ENCODE measurements at places on chromosomes 3 and 15.

- DNase-seq = peak; percentile 36
Measured at GRCh38 chr3:124886168-124887056, 753 bp downstream of the ITGB5 start.

GRCh38 chr15:80437334-80437891 is 33.2 kb downstream of the ARNT2 start:
- no peak for DNase-seq

DNA sequence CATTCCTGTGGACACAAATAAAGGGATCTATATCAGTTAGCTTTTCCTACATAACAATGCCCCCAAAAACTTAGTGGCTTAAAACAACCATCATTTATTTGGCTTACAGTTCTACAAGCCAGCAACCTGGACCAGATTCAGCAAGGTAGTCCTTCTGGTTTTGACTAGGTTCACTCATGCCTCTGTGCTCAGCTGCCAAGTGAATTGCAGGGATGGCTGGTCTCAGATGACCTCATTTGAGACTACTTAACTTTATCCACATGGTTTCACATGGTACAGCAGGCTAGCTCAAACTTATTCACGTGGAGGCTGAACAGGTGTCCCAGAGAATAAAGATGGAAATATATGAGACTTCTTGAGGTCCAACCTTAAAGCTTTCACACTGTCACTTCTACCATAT is 119.3 kb upstream of the BFSP2 start:
- DNase-seq = no peak

GRCh38 chr3:10777627-10778026 is 38.4 kb upstream of the SLC6A11 start:
- DNase-seq = no peak

DNA sequence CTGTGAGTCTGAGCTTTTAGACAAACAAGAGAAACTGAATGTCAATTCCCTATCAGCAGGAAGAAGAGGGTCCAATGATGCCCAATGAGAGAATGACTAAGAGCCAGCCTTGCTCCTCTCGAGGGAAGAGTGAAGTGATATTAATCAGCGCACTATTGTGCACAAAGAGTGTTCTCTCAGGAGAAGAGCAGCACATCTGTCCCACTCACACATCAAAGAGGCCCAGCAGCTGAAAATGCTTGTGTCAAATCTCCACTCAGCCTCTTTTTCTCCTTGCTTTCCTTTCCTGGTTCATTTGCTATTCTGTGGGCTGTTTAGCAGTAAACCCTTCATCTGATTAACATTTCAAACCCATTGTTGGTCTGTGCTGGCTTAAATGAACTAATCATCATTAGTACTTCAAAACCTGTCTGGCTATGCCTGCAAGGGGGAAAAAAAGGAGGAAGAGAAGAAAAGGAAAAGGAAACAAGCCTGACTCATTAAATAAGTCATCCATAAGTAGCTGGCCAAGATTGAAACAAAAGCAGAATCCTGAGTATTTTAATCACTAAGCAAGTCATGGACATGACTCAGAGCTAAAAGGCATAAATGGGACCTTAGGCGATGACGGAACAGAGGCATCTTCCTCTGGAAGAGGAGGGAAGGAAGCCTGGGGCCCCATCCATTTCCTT is 912.7 kb downstream of the TUSC7 start:
- DNase-seq = no peak

DNA sequence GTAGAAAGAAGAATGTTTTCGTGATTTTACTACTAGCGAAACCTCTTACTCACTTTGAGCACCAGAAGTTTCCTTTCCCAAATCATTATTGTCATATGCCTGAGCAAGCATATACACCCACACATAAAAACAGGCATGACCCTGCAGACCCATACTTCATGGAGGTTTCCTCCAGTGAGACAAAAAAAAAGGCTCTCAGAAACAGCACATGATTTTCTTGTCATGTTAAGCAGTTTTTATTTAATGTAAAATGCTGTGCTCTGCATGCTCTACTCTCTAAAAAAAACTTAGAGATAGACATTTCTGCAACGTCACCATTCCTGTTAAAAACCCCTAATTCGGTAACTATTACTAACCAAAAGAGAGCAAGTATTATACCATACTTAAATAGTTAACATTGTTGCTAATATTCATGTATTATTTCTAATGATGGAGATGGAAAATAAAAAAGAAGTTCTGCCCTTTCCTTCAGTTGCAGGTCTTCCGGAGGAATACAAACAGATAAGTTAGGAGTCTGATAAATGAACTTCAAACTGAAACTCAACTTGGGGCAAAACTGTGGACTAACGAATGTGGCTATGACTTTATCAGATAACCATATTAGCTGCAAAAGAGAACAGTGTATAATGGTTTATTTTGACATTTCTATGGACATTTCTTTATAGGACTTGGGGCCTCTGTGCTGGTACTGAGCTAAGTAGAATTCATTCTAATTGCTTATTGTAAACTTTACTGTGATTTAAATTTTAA is 15.9 kb downstream of the CD200R1 start:
- DNase-seq = no peak

DNA sequence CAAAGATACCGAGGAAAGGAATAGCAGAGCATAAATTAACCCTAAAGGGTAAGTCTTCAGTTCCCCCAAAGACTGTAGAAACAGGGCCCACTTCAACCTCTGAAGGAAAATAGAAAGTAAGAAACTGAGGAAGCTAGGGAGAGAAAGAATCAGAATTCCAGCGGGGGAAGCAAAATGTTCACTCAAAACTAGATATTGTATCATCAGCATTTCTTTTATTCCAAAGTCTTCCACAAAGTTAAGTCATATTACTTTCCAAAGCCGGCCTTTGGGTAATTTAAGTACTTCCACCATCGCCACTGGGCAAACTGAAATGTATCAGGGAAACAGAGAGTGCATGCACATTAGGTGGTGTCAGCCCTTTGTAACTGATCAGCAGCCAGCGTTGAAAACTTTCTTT is 88.3 kb downstream of the RSL24D1 start:
- DNase-seq = no peak

- no peak for DNase-seq
Measured at GRCh38 chr3:49164983-49165720, 979 bp downstream of the CCDC71 start.

DNA sequence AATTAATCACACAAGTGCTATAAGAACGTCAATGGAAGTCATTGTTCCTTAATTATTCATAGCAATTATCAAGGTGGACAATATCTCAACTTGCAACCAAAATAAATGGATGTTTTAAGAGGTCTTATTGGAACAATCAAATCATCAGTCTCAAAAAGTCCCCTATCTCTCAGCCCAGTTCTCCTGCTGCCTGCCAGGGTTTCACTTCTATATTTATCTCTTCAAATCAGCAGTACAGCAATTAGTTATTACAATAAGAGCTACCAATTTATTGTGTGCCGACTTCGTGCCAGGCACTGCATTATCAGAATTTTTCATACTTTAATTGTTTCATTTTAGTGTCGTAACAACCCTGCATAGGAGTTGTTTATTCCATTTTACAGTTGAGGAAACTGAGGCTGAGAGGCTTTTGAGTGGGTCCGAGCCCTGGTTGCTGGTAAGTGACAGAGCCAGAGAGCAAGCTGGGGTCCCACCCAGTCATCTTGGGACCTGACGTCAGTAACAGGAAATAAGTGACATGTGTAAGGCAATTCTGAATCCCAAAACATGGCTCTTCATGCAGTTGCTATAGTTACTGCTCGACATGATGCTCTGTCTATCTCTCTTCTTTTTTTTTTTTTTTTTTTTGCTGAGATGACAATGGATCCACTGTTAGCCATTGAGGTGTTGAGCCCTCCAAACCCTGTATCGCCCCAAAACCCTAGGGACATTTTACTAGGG is 8.8 kb upstream of the KCTD6 start:
- no peak for DNase-seq

DNA sequence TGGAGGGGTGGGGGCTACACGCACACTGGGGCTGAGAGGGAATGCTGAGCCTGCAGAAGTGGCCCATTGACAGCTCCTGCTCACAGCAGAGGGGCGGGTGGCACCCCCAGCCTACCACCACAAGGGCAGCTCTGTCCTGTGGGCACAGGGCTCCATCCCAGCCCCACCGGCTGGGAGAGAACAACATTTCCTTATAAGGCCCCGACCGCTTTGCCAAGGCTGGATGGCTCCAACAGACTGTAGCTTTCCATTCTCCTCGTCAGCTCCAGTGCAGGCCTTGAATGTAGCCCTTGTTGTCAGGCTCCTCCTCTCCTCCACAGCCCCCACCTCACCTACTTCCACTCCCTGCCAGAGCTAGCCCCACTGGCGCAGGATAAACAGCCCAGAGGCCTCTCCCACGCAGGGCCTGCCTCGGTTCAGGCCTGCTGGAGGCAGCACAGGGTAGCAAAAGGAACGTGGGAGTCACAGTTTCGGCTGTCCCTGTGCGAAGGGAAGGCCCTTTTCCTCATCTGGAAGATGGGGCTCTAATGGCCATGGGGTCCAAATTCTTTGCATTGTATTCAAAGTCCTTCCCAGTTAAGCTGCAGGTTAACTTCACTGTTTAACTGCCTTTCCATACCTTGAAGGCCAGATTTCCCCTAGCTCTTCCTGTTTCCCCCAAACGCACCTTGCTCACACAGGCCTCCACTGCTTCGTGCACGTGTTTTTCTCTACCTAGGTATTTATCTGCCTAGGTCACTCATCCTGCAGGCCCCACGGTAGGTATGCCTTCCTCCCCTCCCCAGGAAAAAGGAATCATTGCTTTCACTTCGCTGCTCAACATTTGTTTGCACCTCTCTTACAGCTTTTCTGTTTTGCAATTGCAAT is 101.6 kb upstream of the LPP start:
- no peak for DNase-seq

GRCh38 chr3:64972793-64973192 is 285.0 kb upstream of the ADAMTS9 start:
- no peak for DNase-seq

DNA sequence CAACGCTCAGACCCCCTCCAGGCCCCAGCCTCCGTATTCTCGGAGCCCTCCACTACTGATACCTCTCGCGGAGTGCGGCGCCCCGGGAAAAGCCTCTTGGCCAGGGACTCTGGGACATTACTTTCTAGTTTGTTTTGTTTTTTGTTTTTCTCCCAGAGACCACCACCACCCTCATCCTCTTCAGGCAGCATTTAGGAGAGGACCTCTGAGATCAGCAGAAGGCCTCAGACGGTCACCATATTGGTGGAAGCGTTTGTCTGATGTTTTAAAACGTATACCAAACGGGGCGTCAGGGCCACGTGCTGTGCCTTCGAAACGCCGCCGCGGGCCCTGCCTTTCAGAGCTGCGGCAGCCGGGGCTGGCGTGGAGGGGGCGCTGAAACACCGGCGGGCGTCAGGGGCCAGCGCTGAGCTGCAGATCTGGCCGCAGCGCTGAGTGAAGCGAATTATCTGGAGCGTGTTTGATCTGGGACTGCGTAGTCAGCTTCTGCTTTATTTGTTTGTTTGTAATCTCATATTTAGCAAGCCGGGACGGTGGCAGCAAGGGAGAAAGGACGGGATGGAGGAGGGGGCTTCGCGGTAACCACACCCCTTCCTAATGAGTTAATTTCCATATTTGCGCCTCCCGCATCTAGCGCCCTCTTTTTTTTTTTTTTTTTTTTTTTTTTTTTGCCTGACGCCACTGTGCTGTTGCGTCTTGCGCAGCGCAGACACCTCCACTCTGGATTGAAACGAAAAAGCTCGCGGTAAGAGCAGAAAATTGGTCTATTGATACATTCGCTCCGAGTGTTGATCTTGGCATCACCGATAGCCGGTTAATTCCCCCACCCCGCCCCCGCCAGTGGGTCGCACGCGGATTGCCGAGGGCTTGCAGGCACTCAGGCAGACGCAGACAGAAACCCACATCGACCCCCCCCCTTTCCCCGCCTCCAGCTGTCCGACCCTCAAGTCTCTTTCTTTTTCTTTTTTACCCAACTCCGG is 14.9 kb downstream of the SOX2 start:
- DNase-seq = no peak

DNA sequence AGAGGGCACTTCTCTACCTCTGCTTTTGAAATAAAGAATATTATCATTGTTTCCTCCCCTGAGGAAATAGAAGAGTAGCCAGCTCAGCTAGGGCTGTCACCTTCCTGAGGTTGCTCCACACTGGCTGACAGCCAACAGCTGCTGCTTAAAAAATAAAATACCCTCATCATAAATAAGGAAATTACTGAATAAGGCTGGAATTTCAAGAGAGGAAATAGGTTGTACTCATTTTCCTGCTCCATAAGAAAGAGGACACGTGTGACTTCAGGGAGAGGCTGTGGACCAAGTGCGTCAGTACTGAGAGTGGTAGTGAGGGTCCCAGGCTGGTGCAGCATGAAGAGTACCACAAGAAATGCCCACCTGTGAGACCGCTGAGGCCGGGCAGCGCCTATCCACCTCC is 8.1 kb upstream of the C2CD4B start:
- no peak for DNase-seq

DNA sequence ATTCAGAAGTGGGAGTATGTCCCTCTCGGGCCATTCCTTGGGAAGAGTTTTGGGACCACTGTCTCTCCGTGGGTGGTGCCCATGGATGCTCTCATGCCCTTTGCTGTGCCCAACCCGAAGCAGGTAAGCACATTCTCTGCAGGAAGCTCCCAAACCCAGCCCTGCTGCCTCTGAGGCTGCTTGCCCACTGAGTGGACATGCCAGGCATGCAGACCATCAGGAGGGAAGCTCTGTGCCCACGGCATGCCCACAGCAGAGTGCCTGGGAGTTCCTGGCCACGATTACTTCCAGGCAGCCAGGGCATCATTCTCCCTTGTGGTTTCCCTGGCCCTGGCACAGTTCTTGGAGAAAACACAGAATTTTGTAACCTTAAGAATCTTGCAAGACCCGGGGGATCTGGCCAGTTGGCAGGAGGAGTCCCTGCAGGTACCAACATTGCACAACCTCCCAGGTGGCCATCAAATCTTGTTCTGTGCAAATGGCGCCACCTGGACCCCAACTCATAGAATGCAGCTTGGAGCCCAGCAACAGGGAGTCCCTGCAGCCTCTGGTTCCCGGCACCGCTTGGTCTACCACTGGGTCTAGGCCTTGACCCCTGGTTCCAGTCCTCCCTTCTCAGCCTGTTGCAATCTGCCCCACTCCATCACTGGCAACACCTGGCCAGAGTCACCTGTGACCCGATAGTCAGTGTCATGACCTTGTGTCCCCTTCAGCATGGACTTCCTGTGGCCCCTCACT is 20.4 kb downstream of the FAH start:
- DNase-seq = peak; percentile 74

- no peak for DNase-seq
Measured at GRCh38 chr15:72740219-72740618, 43.3 kb downstream of the ADPGK start.

DNA sequence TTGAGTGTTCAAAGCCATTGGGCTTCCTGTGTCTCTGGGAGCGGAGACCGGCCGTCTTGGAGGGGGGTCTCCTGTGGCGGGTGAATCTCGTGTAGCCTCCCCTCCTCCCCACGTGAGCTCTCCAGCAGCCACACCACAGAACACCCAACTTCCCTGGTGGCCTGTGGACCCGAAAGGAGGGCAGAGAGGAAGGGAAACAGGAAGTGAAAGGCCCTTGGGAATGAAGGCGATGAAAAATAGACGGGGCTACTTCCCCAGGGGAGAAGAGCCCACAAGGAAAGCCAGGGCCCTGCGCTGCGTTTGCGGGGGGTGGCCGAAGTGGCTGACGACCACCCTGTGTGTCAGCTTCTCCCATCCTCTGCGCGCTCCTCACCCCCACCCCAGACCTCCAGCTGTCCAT is 5.4 kb downstream of the ANKRD63 start:
- no peak for DNase-seq

- no peak for DNase-seq
Measured at GRCh38 chr3:109728861-109729494, 391.6 kb upstream of the DPPA4 start.

- no peak for DNase-seq
Measured at GRCh38 chr3:77571971-77572715, 532.2 kb downstream of the ROBO2 start.

GRCh38 chr15:98791046-98791701 is 142.8 kb downstream of the IGF1R start:
- DNase-seq = no peak
